Osteocyte (in vitro differentiated cells): ENCODE measurements at places on chromosomes 2 and 18.

DNA sequence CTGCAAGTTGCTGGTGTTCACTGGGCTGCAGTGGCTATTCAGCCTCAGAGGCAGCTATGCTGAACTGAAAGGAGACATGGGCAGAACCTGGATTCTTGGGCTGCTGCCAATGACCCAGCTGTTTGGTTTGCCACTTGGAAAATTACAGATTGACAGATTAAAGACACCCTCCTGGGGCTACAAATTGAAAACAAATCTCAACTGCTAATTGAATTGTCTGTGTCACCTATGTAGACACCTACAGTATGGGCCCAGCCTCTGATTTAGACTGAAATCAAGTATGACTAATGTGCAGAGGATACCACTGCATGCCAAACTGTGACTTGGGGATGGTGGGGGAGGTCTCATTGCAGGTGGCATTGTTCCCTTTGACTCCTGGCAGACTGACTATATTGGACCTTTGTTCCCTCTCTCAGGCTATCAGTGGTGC is 42.8 kb downstream of the ITSN2 start:
- no peak for DNase-seq

GRCh38 chr18:59478591-59478990 is 119.5 kb upstream of the LMAN1 start:
- no peak for DNase-seq

DNA sequence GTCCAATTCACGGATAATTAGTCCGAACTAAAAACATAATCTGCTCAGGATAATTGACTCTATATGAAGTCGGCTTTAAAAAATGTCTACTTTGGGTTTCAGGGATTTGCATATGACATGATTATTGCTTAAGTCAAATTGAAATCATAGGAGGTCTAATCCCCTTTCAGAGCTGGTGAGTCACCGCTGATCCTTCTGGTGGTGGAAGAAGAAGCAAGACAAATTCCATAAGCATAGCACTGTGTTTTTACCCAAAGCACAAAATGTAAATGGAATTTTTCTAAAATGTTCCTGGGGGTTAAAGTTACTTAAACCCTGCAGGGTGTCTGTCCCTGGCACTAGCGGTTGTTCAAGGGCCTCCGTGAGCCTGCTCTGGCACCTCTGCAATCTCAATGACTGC is 460.2 kb downstream of the LRATD1 start:
- no peak for DNase-seq

- no peak for DNase-seq
Measured at GRCh38 chr2:212692466-212692865, 153.9 kb upstream of the ERBB4 start.

DNA sequence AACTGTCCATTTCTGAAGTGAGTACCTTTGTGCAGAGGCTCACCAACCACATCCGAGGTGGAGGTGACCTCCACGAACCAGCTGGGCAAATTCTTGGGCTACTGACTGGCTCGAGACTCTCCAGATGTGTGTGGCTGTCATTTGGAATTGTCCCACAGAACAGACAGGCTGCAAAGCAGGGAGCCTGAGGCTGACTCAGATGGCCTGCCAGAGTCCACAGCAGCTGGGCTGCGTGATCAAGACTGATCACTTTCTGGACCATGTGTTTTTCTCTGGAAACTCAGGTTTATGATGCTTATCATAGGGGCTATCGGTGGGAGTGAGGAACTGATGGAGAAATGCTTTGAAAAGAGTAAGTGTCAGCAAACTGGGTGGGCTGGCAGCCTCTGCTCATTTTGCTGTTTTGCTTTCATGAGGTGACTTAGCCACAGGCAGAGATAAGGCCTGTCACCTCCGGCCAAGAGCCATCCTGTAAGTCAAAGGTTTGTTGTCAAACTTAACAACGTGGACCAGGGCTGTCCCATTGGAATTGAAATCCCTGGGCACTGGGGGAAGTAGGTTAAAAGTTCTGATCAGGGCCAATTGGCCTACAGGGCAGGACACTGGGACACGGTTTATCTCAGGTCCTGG is 120.4 kb downstream of the LIPG start:
- no peak for DNase-seq
